ENCODE measurements at places on chromosomes 13 and 19.

- DNase-seq, result peak; percentile 21
These were observed 512 bp upstream of the ZNF93 start for GRCh38 chr19:19900139-19900728.

- no peak for DNase-seq
These were observed 971 bp upstream of the ANKRD10 start for GRCh38 chr13:110915874-110916206.

DNA sequence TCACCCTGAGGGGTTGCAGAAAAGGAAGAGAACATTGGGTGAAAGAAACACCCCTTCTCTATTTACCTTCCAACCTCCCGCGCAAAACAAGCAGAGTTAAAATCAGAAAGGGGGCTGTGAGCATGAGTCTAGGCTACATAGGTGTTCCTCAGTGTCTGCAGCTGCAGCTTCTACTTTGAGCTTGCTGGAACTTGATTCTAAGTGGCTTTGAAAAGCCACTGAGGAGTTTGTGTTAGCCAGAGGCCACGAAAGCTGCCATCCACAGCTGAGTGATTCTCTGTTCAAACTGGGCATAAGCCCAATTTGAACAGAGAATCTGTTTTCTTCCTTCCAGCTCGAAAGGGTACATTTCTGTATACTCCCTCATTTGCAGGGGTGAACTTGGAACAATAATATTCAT lies 343.9 kb downstream of the PCDH9 start:
- DNase-seq, result no peak

GRCh38 chr13:42068886-42069285 lies 20.4 kb downstream of the DGKH start:
- peak; percentile 38 for DNase-seq

GRCh38 chr13:77386046-77386445 lies 59.2 kb upstream of the MYCBP2 start:
- DNase-seq, result no peak

DNA sequence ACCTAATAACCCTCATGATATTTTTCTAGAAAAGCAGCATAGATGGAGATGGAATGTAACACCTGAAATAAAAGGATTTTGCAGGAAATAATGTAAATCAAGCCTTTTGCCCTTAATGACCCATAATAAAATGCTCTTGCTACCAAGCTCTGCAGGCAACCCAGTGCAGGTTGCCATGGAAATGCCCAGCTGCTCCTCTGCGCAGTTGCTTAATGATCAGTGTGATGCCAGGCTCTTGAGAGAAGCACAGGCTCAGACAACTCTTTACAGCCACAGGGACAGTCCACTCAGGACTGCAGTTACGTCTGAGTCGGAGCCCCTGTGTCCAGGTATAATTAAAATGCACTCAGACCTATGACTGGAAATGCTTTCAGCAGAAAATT lies 165.5 kb downstream of the LACC1 start:
- DNase-seq, result no peak

DNA sequence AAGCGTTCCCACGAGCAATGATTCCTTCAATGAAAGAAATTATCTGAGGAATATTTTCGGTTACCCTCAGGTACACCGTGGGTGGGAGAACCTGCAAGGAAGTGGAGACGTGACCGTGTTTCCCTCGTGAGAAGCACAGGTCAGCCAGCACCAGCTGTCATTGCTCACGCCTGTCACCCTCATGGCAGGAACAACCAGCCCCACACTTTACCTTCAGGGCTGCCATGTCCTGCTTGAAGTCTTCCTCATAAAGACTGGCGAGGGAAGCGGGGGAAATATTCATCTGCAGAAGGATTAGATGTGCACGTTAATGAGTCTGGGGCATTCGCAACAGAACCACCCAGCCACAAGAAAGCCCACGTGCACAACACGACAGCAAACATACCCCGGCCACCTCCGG lies 18.2 kb downstream of the CARS2 start:
- DNase-seq, result no peak

GRCh38 chr19:3950871-3951861 lies 18.3 kb downstream of the NMRK2 start:
- no peak for DNase-seq

GRCh38 chr19:55654323-55654867 lies 440 bp upstream of the U2AF2 start:
- peak; percentile 99 for DNase-seq

GRCh38 chr19:35773020-35773806 lies 2.2 kb upstream of the ARHGAP33 start:
- DNase-seq, result no peak

GRCh38 chr19:48818234-48818820 lies 7.5 kb upstream of the BCAT2 start:
- DNase-seq, result no peak

GRCh38 chr13:32205431-32206096 lies 109.6 kb downstream of the ZAR1L start:
- no peak for DNase-seq

GRCh38 chr13:20582026-20582425 lies 15.1 kb downstream of the IFT88 start:
- peak; percentile 38 for DNase-seq

DNA sequence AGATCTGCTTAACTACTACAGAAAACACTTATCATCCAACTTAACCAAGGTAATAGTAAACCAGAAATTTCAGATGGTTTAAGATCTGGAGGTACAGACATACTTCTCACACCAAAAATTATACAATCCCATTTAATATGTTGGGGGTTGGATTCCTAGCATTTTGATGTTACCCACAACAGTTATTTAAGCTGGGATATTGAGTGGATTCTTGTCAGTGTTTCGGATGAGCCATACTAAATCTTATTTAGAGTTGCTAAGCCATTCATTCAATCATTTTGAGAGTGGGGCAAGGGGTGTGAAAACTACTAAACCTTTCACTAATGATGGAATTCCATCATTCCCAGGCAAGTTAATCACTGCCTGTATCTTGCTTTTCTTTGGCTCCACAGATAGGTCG lies 40.6 kb downstream of the KATNAL1 start:
- no peak for DNase-seq

DNA sequence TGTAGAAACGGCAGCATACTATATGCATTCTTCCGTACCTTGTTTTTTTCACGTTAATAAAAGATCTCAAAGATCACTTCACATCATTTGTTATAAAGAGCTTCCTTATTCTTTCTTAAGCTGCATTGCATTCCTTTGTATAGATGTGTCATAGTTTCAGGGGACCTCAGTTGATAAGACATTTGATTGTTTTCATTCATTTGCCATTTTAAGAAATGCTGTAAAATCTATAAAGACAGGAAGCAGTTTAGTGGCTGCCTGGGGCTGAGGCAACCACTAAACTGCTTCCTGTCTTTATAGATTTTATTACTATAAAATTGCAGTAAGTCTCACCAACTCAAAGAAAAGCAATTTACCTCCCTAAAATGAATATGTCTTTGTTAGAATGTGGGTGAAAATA lies 59.4 kb downstream of the ZDHHC20 start:
- peak; percentile 42 for DNase-seq

- DNase-seq, result no peak
These were observed 61.2 kb downstream of the GNG7 start for GRCh38 chr19:2641332-2641698.

- no peak for DNase-seq
These were observed 1.4 kb upstream of the SBSN start for GRCh38 chr19:35529241-35530218.

GRCh38 chr13:77456271-77456670 lies 79.2 kb upstream of the SCEL start:
- no peak for DNase-seq

- peak; percentile 90 for DNase-seq
These were observed 4.8 kb downstream of the CIB3 start for GRCh38 chr19:16168465-16169081.

- DNase-seq, result no peak
These were observed 380.8 kb upstream of the SPRY2 start for GRCh38 chr13:80721689-80722088.

- no peak for DNase-seq
These were observed 36.9 kb upstream of the ZNF562 start for GRCh38 chr19:9711815-9712214.

- peak; percentile 78 for DNase-seq
These were observed 67.3 kb downstream of the TRPM4 start for GRCh38 chr19:49224879-49225278.

DNA sequence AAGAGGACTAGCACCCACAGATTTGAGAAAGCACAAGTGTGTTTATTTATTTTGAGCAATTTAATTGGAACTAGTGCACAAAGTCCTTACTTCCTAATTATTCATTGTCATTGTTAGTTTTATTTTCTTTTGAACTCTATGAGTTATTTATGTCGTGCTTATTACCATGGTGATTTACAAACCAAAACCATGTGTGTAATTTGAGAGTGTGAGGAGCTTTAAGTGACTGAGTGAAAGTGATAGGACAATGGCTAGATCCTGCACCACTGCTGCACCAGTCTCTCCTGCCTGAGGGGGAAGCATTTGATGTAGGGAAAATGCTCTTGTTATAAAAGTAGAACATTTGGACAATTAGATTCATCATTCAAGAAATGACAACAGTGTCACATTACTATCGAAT lies 172.3 kb upstream of the KLF12 start:
- DNase-seq, result no peak

- no peak for DNase-seq
These were observed 867 bp downstream of the ZNF546 start for GRCh38 chr19:39997638-39998216.

DNA sequence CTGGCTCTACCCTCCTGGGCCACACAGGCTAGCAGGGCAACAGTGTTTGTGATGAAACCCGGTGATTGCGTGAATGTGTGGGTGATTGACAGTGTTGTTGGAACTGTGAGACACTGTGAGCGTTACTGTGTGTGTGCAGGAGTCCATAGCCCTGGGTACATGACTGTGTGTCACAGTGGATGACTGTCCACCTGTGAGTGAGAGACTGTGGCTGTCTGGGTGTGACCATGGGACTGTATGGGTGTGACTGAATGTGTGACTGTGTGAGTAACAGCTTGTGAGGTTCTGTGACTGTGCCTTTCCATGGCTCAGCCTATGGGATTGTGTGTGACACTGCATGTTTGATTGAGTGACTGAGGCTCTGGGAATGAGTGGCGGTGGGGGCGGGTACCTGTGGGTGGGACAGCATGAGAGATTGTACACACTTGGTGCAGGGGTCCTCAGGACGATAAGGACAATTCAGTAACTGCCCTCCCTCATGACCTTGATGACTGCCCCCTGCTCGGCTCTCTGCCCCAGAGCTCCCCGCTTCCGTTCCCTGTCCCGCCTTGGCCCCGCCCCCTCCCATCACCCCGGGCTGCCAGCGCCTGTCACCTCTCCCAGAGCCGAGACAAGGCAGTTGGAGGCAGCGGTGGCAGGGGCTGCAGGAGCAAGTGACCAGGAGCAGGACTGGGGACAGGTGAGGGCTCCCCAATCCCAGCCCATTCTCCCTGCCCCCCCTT lies at the start of gene GIPR:
TSS of gene GIPR (plus strand) at position 602 of the 722 bp plus-strand sequence. CDS start 1,300 bp downstream, outside the sequence.
- DNase-seq, result peak; percentile 44

DNA sequence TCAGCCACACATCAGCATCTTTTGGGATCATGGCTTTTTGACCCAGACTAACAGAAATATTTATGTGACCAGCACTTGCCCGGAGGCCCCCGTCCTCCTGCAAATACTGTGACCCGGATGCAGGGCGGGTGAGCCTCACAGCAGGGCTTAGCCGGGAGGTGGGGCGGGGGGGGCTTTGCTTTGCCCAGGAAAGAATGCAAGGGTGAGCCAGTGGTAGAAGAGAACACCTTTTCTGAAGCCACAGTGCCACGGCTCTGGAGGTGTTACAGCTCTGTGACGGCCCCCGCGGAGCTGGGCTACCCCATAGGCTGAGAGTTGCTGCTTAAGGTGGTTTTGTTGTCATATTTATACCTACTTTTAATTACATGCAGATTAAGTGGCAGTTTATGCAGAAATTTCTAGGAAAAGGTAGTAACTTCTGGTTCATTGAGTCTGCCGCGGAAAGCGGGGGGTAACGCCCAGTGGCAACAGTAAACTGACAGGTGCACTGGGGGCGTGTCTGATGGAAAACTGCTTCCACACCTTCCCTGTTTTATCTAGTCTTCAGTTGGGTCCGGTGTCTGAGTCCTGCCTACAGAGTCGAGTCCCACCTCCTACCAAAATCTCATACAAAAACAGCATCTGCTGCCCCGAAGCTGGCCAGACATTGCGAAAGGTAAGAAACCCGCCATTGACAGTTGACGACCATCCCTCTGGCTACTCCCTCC lies 187.9 kb downstream of the TEX29 start:
- DNase-seq, result no peak

DNA sequence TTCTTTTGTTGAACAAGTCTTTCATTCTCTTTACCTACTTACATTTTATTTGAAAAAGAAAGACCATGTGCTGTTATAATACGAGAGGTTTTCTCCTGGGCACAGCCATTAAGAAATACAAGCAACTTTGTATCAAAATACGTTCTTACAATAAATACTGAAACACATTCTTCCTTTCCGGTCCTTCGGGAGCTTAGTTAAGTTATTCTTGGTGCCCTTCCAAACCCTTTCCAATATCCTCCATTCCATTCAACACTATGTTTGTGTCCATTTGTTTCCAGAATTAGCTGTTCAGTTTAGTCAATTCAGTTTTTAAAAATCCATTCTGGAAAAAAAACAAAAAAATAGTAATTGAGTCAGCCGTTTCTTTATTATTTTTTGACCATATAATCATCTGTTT lies 746.8 kb upstream of the SLC10A2 start:
- DNase-seq, result no peak

Measured in KBM-7 (cell line).